ENCODE measurements at places on chromosomes 4 and X. TPM values are rescaled to one million over a fixed set of nuclear protein-coding genes. Genes with fewer than 3 reads are reported as not detected.

- no peak overlapping the region for H3K27ac ChIP-seq
- H3K4me1 ChIP-seq, result no peaks in the 10 kb centered on the region
- no peaks in the 10 kb centered on the region for H3K36me3 ChIP-seq
- DNase-seq, result no peak
Measured at GRCh38 chrX:96389281-96390047, 295.2 kb upstream of the DIAPH2 start.

DNA sequence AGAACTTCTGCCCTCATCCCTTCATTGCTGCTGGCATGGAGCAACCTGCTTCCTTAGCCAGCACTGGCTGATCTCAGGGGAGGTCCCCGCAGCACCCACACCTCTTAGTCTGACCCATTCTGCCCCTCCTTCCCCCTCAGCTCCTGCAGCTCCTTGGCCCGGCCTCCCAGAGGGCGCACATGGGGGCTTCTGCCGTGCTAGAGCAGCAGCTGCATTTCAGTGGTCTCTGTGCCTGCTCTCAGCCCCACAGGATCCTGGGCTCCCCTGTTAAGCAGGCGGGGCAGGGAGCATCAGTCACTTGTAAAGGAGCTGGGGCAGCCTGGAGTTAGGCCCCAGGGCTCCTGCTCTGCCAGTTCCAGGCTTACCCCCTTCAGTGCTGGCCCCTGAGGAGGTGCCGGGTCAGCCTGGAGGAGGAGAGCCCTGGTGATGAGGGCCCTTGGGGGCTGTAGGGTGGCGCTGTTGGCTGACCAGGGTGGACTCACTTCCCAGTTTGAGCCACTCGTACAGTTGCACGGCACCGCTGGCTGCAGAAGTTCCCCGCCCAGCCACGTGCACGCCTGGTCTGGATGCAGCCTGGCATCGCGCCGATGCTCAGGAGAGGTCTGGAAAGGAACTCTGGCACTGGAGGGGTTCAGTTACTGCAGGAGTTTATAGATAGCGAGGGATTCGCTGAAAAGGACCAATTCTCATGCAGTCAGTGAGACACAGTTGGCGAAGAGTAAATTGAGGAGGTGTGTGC lies 85.1 kb upstream of the PSAPL1 start:
- no peak for DNase-seq
- H3K4me3 ChIP-seq, result no peak overlapping the region
- H3K36me3 ChIP-seq, result no peaks in the 10 kb centered on the region
- H3K27me3 ChIP-seq, result peaks cover 2% of the 10 kb centered on the region
- H3K4me1 ChIP-seq, result no peaks in the 10 kb centered on the region

DNA sequence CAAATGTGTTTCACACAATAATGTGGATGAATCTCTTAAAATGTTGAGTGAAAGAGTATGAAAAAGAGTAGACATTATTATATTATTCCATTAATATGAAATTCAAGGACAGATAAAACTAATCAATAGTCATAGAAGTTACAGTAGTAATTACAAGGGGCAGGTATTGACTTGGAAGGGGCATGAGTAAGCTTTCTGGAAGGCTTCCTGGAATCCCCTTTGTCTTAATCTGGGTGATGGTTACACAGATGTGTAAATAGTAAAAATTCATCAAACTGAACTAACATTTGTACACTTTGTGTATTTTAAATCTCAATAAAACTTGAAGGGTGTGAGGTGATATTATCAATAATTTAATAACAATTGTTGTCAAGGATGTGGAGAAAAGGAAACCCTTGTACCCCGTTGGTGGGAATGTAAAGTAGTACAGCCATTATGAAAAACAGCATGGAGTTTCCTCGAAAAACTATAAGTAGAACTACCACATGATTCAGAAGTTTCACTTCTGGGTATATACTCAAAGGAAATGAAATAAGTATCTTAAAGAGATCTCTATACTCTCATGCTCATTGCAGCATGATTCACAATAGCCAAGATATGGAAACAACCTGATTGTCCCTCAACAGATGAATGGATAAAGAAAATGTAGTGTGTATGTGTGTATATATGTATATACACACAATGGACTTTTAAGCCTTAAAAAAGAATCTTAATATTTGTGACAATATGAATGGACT lies 96.9 kb upstream of the MID1IP1 start:
- no peaks in the 10 kb centered on the region for H3K27me3 ChIP-seq
- no peak for DNase-seq
- no peaks in the 10 kb centered on the region for H3K36me3 ChIP-seq
- H3K4me1 ChIP-seq, result no peaks in the 10 kb centered on the region
- no peak overlapping the region for H3K4me3 ChIP-seq

DNA sequence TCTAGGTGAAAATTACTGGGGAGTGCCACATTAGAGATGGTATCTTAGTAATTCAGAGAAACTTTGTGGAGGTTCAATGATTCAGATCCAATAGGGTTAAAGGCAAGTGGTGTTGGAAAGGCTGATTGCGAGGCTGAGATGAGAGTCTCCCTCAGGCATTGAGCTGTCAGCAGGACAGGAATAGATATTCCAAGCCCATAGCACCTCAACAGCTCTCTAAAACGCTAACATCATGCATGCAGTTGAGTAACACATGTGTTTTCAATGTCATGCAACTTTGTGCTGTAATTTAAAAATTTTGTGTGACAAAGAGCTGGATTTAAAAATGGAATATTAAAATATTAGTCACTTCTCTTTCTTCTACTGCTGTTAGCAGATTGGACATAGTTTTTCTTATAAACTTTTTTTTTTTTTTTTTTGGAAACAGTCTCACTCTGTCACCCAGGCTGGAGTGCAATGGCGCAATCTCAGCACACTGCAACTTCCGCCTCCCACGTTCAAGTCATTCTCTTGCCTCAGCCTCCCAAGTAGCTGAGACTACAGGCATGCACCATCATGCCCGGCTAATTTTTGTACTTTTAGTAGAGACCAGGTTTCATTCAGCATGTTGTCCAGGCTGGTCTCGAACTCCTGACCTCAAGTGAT lies 173.5 kb upstream of the C1QTNF7 start:
- no peak overlapping the region for H3K4me3 ChIP-seq
- no peaks in the 10 kb centered on the region for H3K36me3 ChIP-seq
- DNase-seq, result no peak
- H3K27me3 ChIP-seq, result peaks cover 2% of the 10 kb centered on the region
- no peaks in the 10 kb centered on the region for H3K4me1 ChIP-seq
- H3K27ac ChIP-seq, result no peak overlapping the region

DNA sequence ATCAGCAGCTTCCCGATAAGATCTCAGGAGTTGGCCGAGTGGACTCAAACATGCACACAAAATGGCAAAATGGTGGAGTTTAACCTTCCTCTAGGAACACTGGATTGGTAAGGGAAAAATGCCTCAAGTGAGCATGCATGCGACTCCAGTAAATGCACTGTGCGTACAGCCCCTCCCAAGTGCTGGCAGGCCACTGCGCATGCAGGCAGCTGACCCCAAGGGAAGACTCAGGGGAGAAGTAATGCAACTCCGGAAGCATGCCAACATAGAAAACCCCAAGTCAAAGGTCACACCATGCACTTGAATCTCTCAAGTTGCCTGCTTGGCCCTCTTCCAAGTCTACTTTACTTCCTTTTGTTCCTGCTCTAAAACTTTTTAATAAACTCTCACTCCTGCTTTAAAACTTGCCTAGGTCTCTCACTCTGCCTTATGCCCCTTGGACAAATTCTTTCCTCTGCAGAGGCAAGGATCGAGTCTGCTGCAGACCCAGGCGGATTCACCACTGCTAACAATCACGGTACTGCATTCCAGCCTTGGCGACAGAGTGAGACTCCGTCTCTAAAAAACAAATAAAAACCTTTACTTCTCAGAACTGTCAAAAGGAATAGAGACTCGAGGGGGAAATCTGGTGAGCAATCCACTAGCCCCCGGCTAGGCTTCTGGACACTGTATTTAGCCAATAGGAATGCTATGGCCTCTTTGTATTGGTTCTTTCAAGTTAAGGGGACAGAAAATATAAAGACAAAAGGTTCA lies 33.5 kb downstream of the NYX start:
- H3K4me1 ChIP-seq, result no peaks in the 10 kb centered on the region
- no peak overlapping the region for H3K27ac ChIP-seq
- no peaks in the 10 kb centered on the region for H3K27me3 ChIP-seq
- H3K4me3 ChIP-seq, result no peak overlapping the region
- H3K36me3 ChIP-seq, result no peaks in the 10 kb centered on the region

GRCh38 chr4:88949605-88950004 lies 107.4 kb downstream of the FAM13A start:
- H3K36me3 ChIP-seq, result peaks cover 4% of the 10 kb centered on the region
- H3K4me3 ChIP-seq, result no peak overlapping the region
- DNase-seq, result no peak
- peaks cover 11% of the 10 kb centered on the region for H3K4me1 ChIP-seq
- no peak overlapping the region for H3K27ac ChIP-seq

GRCh38 chr4:158530381-158530780 lies 8.7 kb downstream of the RXFP1 start:
- DNase-seq, result no peak
- H3K27me3 ChIP-seq, result peaks cover 2% of the 10 kb centered on the region
- H3K27ac ChIP-seq, result no peak overlapping the region
- H3K4me3 ChIP-seq, result no peak overlapping the region
- no peaks in the 10 kb centered on the region for H3K36me3 ChIP-seq

DNA sequence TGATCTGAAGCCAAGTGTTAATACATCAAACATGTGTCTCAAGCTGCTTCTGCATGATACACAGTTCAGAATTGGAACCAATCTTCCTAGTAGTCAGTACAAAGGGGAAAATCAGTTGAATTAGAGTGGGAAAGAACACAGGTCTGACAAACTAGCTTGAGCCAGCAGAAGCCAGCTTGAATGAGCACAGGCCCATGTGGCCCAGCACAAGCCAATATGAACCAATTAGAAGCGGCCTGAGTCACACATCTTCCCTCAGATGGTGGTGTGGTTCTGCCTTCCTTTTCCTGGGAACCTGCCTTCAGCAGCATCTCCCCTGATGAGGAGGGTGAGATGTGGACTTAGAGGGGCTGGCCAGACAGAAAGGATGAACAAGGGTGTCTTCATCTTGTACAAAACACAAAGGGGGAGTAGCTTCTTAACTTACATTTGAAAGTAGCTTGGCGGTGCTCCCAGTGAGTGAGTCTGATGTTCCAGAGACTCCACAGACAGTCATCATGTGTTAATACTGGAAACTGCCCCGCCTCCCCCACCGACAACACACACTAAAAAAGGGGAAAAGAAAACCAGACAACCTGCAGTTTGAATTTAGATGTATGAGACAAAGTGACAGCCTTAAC lies 72.0 kb downstream of the FRMPD4 start:
- H3K36me3 ChIP-seq, result no peaks in the 10 kb centered on the region
- no peaks in the 10 kb centered on the region for H3K27me3 ChIP-seq
- H3K27ac ChIP-seq, result no peak overlapping the region
- H3K4me3 ChIP-seq, result no peak overlapping the region

DNA sequence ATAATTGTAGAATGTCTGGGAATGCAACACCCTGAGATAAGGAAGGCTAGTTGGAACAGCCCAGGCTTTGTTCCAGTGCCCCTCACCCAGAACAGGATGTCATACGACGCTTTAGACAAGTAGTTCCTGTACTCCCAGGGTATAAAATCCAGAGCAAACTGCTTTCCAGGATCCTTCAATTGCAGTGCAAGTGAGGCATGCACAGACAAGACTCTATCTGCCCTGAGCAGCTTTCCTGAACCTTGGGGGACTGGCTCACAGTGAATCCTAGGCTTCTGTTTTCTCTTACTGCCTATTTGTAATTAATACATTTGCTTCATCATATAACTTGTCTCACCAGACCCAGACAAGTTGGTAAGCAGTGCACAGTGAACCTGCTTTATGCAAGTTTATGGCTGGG lies 48.4 kb upstream of the IL9R start:
- DNase-seq, result no peak
- H3K27me3 ChIP-seq, result no peaks in the 10 kb centered on the region
- H3K4me3 ChIP-seq, result no peak overlapping the region
- H3K4me1 ChIP-seq, result no peaks in the 10 kb centered on the region
- peaks cover 8% of the 10 kb centered on the region for H3K36me3 ChIP-seq
- H3K27ac ChIP-seq, result no peak overlapping the region

- H3K4me3 ChIP-seq, result no peak overlapping the region
- H3K36me3 ChIP-seq, result no peaks in the 10 kb centered on the region
- no peaks in the 10 kb centered on the region for H3K27me3 ChIP-seq
- no peak for DNase-seq
- no peak overlapping the region for H3K27ac ChIP-seq
- no peaks in the 10 kb centered on the region for H3K4me1 ChIP-seq
Measured at GRCh38 chr4:92215476-92215875, 88.3 kb upstream of the GRID2 start.

DNA sequence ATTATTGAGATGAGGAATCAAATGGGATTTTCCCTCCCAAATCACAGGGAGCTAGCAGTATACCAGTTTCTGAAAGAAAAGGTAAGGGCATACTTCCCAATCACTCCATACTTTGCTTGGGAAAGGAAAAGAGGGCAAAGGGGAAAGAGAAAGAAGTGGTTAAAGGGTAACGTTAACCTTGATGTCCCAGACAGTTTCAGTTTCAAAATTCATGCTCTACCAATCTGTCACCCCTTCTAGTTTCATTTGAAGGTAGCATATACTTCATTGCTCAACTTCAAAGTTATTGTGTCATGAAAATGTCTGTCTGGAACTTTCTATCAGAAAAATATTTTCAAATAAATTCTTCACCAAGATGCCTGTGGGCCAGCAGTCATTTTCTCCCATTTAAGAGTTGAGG lies 16.0 kb downstream of the TNMD start:
- DNase-seq, result no peak
- H3K4me3 ChIP-seq, result no peak overlapping the region
- no peaks in the 10 kb centered on the region for H3K36me3 ChIP-seq
- no peak overlapping the region for H3K27ac ChIP-seq
- H3K4me1 ChIP-seq, result peaks cover 7% of the 10 kb centered on the region

DNA sequence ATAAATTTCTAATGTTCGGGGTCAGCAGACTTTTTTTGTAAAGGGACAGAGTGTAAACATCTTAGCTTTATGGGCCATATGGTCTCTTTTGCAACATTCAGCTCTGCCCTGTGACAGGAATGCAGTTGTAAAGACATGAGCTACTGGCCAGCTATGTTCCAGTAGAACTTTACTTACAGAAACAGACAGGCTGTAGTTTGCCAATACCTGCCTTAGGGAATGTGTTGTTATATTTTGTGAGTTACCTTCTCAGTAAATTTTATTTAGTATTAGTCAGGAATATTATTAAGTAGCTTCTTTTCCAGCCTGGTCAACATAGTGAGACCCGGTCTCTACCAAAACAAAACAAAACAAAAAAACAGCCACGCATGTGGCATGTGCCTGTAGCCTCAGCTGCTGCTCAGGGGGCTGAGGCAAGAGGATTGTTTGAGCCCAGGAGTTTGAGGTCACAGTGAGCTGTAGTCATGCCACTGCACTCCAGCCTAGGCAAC lies 48.7 kb downstream of the HTT start:
- DNase-seq, result no peak
- peak overlapping the region; percentile 99 for H3K27ac ChIP-seq
- H3K4me1 ChIP-seq, result peaks cover 21% of the 10 kb centered on the region
- H3K27me3 ChIP-seq, result peaks cover 5% of the 10 kb centered on the region
- peaks cover 21% of the 10 kb centered on the region for H3K36me3 ChIP-seq

Gene TLR10
- total RNA-seq, result not detected

Gene DCK
- 17.5 TPM for total RNA-seq

Gene PASD1
- not detected for total RNA-seq

Gene RNF150
- 5.8 TPM for total RNA-seq

Gene HEPH
- 106 TPM for total RNA-seq

Gene CSAG3
- 5.5 TPM for total RNA-seq

Gene BMPR1B
- total RNA-seq, result 5.4 TPM

Gene CLIC2
- not detected for total RNA-seq

Data from endothelial cell (in vitro differentiated cells).